ENCODE measurements at places on chromosomes 7 and 10. TPM values are rescaled to one million over a fixed set of nuclear protein-coding genes. Genes with fewer than 3 reads are reported as not detected.

- DNase-seq: no peak
Measured at GRCh38 chr10:18577823-18578685, 73.3 kb downstream of the NSUN6 start.

GRCh38 chr10:50990568-50991455 is 83.5 kb upstream of the PRKG1 start:
- no peak for DNase-seq

GRCh38 chr7:28292834-28293526 is 112.4 kb upstream of the JAZF1 start:
- DNase-seq: no peak

DNA sequence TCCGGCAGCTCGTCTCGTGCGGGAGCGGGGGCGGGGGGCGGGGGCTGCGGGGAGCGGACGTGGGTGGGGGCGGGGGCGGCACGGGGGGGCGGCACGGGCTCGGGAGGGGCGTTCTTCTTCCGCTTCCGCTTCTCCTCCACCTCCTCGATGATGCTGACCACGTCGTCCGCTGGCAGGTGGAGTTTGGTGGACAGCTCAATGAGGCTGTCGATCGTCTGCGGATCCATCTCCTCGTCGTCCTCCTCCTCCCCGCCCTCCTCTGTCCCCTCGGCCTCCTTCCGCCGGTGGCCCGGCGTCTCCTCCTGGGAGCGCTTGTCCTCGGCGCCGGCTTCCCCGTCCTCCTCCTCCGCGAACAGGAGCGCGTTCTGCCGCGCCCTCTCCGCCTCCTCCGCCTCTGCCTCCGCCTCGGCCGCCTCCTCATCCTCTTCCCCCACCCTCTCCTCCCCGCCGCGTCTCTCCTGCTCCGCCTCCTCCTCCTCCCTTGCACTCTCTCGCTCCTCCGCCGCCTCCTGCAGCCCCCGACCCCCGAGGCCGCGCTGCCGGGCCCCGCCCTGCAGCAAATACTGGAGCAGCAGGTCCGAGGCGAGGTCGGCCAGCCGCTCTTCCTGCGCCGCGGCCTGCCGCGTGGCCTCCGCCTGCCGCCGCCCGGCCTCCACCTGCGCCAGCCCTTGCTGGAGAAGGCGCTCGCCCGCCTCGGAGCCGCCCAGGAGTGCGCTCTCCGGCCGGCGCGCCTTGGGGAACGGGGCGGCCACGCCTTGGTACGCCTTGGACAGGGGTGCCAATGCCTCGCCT is 1.9 kb downstream of the VGF start:
- DNase-seq: peak; percentile 56

GRCh38 chr7:112081778-112082177 is 124.4 kb downstream of the DOCK4 start:
- no peak for DNase-seq

GRCh38 chr10:77036993-77037734 is 600.4 kb downstream of the KCNMA1 start:
- no peak for DNase-seq

- no peak for DNase-seq
Measured at GRCh38 chr7:68904630-68905029, 693.6 kb upstream of the AUTS2 start.

GRCh38 chr10:49594594-49594993 is 15.5 kb upstream of the SLC18A3 start:
- DNase-seq: peak; percentile 37

DNA sequence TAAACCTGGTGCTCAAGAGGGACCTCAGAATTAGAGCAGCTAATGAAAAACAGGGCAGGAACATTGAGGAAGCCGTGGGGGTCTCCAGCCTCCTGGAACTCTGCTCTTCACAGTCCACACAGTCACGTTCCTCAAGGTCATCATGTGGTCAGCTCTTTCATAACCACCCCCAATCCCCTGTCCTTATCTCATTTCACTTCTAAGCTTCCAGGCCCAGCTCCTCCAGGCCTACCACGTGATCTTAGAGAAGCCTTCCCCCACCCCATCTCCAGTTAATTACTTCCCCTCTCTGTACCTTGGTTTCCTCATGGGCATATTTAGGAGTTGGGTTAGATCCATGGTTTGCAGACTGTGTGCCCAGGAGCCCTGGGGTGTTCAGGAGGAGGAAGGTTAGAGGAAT is 106.4 kb upstream of the TCF7L2 start:
- no peak for DNase-seq

DNA sequence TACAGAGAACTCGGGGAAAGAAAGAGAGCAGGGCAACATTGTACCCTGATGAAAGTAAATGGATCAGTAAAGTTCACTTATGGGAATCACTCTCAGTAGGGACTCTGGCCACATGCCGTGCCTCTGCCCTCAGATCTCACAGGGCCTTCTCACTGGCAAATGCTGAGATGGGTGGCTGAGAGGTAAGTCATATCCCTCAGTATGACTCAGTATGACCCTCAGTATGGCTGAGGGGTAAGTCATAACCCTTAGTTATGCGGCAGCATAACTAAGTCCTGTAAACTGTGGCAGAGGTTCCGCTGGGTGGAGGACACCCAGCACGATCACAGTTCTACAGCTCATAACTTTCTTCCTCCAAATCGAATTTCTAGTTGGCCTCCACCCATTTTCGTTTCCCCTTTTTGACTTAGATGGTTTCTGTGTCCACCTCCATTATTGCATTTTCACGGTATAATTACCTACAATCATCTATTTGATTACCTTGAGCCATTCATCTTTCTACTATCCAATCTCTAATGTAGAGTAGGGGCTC is 26.5 kb upstream of the WNT16 start:
- DNase-seq: no peak

NRP1 gene
- 0.40 TPM for total RNA-seq

ZNF804B gene
- not detected for total RNA-seq

AQP1 gene
- 0.12 TPM for total RNA-seq

All from activated CD4-positive, alpha-beta T cell treated with anti-CD3 and anti-CD28 coated beads, Interleukin-2, amount 10 ng/mL, durations not matched to agents 7 days and 5 days (primary cell).